Fibroblast of mammary gland (primary cell): ENCODE measurements at places on chromosomes 16 and 17.
A peak's percentile ranks its signal among the peaks of the same experiment; 100 is the strongest.

- DNase-seq, result no peak
Measured at GRCh38 chr17:46158323-46159296, 34.6 kb downstream of the KANSL1 start.

- peak; percentile 65 for DNase-seq
Measured at GRCh38 chr17:47205419-47205963, 3.7 kb upstream of the MYL4 start.

- DNase-seq, result no peak
Measured at GRCh38 chr16:70550082-70550481, 26.5 kb downstream of the SF3B3 start.

DNA sequence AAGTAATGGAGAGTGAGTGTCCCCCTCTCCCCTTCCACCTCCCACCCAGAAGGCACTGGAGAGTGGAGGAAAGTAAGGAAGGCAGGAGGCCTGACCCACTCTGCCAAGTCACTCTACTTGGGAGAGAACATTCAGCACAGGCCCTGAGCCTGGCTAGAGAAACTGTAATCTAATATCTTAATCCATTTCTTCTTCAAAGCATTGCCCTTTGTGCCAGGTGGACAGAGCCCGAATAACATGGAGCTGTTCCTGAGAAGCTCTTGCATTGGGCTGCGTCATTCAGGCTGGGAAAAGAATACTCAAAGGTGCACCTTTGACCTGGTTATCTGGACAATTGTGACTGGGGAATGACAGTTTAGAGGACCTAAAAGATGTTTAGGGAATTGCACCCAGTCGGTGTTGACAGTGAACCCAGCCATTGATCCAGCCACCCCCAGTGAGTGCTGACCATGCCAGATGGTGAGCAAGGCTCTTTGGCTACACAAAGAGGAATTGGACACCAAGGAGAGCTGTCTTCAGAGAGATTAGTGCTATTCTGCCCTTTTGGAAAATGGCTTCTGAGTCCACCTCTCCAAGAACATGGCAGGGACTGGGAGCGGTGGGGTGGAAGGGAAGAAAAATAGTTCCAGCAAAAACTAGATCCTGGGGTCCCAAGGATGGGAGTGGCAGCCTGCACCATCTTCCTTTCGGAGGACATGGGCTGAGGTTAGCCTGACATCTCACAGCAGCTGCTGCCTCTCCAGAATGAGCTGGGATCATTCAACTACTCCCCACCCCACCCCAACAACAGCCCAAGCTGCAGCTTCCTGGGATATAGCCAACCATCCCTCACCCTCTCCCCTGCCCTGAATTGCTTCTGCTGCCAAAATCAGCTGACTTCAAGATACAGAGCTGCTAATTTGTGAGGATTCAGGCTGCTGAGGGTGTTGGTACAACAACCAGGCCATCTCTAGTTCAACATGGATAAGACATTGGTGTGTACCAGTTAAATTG is 11.6 kb upstream of the NOG start:
- DNase-seq, result no peak

DNA sequence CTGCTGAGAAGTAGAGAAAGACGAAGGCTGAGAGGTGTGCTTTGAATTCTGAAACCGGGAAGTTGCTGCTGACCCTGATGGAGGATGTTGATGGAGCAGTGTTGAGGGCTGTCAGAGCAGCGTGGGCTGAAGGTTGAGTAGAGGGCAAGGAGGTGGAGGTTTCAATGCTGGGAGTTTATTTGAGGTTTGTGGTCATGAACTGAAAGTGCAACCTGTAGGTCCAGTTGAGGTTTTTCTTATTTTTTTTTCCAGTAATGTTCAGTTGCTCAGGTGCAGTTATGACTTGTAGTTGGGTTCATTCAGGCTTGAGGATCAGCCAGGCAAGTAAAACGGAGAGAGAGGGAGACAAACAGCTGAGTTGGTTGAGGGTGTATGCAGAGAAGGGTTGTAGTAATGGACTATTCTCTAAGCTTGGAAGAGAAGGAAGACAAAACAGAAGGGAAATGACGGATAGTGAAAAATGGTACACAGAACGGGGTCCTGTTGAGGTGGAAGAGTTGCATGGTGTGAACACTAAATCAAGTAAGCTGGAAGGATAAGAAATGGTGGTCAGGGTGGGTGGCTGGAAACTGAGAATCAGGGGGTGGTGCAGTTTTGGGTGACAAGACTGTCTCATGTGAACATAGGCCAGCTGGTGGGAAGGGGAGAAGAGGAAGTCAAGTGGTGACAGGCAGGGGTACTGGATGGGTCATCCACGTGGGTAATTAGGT is 8.7 kb upstream of the UBE2G1 start:
- no peak for DNase-seq

DNA sequence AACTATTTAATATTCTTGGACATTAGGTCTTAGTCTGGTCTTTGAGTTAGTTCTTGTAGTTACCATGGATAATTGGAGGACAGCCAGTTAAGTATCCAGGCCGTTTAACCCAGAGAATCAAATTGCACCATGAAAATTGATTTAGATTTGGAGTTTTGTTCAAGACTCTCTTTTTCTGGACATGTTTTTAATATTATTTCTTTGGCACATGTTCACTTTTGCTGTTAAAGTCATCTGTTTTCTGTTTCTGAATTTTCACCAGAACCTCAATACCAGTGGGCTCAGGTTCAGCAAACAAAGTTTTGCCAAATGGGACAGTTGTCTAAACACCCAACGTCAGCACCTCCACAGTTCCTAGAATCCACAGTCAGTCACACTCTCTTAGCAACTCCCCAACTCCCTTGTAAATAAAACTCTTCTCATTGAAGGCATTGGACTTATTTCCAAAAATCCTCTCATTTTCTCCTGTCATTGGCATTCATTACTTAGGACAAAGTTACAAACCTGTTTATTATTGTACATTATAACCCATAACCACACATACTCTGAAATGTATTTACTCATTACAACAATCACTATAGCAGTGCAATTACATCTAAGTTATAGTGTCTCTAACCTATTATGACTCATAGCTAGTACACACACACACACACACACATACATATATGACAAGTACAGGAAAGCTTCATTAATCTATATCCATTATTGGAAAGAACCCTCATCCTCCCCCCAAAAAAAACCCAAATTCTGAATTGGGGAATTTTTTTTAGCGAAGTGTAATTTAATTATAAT is 33.5 kb upstream of the DNAH9 start:
- no peak for DNase-seq

DNA sequence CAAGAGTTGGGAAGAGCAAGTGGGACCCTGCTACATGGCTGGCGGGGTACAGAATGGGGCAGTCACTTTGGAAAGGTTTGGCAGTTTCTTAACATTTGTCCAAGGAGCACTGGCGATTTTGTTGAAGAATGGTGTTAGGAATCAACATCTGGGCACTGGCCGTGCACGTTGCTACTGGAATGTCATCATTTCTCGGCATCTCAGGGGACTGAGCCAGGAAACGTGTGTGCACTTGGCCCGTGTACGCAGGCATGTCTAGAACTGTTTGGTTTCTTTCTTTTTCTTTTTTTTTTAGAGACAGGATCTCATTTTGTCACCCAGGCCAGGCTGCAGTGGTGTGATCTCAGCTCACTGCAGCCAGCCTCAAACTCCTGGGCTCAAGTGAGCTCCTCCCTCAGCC is 17.3 kb upstream of the FOXK2 start:
- DNase-seq, result peak; percentile 64

- peak; percentile 93 for DNase-seq
Measured at GRCh38 chr17:46044286-46044928, 45.4 kb downstream of the STH start.

GRCh38 chr17:50531428-50532025 is 1.0 kb upstream of the EPN3 start:
- no peak for DNase-seq

- DNase-seq, result peak; percentile 64
Measured at GRCh38 chr17:12024327-12024726, 3.6 kb downstream of the MAP2K4 start.

DNA sequence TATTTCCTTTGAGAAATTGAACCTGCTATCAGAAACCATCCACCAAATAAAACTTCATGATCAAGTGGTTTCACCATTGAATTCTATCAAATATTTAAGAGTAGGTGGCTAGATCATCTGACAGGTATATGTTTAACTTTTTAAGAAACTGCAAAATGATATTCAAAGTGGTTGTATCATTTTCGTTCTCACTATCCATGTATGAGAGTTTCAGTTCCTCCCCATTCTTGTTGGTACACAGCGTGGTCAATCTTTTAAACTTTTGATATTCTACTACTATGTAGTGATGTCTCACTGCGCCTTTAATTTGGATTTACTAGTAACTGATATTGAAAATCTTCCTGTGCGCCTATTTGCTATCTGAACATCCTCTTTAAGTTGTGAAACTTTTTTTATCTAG is 163.7 kb downstream of the CYB561 start:
- DNase-seq, result no peak

DNA sequence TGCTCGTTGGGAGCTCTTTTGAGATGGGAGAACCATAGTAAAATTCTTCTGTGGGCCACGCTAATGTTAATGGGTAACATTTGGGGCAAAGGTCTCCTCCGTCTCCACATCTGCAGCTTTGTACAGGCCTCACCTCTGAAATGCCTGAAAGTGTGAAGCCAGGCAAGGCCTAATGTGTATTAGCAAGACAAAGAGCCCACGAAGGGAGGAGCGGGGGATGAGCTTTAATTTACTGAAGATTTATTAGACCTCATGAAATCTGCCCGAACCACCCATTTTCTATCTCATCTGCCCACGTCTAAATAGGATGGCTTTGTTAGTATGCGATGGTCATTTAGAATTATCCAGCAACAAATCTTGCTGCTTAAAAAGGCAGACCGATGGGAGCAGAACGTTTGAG is 408.9 kb downstream of the PMP22 start:
- DNase-seq, result no peak

GRCh38 chr16:21281698-21282389 is 3.8 kb upstream of the CRYM start:
- DNase-seq, result no peak

DNA sequence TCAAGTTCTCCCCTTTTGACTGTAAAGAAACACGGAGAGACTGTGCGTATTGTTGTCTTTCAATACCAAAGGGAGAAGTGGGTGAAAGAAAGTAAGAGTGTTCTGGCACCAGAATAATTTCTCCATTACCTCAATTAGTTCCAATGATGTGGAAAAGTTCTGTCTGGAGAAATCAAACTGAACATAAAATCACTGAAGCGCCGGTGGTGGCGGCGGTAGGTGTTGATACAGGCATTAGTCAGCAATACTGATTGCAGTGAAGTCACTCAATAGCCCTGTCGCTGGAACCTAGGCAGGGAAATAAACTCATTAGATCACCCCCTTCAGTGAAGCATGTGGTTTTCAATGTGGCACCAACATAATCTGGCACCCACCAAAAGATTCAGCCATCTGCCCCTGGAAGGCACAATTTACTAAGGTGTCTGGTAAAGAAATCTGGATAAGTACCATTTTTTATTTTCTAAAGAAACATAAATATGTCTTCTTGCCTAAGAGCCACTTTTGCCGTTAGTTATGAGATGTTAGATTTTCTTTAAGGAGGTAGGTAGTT is 274.2 kb upstream of the SOX9 start:
- no peak for DNase-seq

DNA sequence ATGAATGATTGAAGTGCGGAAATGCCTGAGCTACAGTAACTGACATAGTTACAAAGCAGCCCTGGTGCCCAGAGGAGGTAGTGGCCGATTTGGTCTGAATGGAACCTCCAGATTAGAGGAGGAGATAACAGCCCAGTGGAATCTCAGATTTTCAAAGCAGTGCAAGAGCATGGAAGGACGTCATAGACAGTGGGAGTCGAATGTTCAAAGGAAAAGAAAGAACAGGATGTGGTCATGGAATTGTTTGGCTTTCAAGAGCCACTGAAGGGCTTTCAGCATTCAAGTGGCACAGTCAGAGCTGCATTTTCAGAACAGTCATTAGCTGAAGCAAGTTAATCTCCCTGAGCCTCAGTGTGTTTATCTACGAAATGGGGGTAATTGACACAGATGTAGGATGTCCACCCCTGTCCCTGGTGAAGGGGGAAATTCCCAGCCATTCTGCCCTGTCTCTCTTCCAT is 104.6 kb upstream of the CACNG3 start:
- DNase-seq, result no peak

- DNase-seq, result peak; percentile 24
Measured at GRCh38 chr17:44376124-44376523, 12.5 kb upstream of the FAM171A2 start.

DNA sequence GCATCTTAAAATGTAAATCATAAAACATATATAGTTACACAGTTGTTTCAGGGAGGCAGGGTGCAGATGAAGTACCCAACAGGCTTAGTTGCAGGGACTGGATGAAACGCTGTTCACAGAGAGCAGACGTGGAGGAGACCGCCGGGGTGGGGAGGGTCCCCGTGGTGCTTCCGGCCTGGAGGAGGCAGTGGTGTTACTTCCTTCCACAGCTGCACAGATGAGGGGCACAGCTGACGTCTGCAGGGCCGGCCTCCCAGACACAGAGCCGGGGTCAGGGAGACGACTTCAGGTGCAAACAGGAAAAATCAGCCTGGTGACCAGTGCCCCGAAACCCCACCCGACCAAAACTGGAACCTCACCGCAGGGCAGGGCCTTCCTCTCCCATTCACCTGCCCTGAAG is 17.1 kb downstream of the SPIRE2 start:
- DNase-seq, result no peak
